Foreskin melanocyte (primary cell): ENCODE measurements at places on chromosomes 1 and 21.

GRCh38 chr1:211944733-211945500 lies 90.4 kb downstream of the INTS7 start:
- no peak for DNase-seq

- DNase-seq: no peak
These were observed 278.6 kb upstream of the AJAP1 start for GRCh38 chr1:4375812-4376211.

GRCh38 chr21:33362044-33362555 lies 37.3 kb downstream of the IFNAR1 start:
- no peak for DNase-seq

GRCh38 chr1:228176461-228177182 lies 11.0 kb downstream of the IBA57 start:
- DNase-seq: no peak

DNA sequence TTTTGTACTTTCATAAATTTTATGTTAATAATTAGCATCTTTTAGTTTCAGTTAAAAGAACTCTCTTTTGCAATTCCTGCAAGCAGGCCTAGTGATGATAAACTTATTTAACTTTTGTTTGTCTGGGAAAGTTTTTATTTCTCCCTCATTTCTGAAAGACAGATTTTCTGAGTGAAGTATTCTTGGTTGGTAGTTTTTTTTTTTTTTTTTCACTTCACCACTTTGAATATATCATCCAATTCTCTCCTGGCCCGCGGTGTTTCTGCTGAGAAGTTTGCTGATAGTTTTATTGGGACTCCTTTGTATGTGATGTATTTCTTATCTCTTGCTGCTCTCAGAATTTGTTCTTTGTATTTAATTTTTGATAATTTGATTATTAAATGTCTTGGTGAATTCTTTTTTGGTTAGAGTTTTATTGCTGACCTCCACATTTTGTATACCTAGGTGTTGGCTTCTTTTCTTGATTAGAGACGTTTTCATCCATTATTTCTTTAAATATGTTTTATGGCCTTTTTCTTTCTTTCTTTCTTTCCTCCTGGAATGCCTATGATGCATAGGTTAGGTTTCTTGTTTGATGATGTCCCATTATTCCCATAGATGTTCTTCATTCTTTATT lies 45.9 kb downstream of the BRINP2 start:
- no peak for DNase-seq

- DNase-seq: no peak
These were observed 82.9 kb downstream of the BEND5 start for GRCh38 chr1:48693674-48694320.

- no peak for DNase-seq
These were observed 612 bp downstream of the PSMA5 start for GRCh38 chr1:109425391-109426280.

GRCh38 chr1:224939844-224940425 lies 10.5 kb downstream of the DNAH14 start:
- DNase-seq: no peak

GRCh38 chr1:30700528-30701257 lies 22.7 kb downstream of the MATN1 start:
- no peak for DNase-seq

- no peak for DNase-seq
These were observed 2.6 kb upstream of the SLC30A1 start for GRCh38 chr1:211581526-211581925.

DNA sequence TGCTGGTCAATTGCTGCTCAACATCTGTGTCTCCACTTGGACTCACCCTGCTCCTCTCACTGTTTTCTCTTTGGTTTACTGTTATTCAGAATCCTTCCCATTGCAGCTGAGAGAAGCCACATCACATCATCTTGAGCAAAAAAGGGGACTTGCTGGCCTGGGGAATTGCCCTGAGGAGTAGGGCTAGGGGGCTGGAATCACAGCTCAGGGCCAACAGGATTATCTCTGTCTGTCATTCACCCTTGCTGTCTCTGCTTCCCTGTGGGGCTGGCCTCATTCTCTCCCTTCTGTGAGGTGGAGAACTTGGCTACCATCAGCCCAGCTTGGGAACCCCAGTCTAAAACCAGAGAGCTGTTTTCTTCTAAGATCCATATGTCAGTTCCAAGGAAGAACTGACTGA lies 140.7 kb upstream of the WNT4 start:
- no peak for DNase-seq

DNA sequence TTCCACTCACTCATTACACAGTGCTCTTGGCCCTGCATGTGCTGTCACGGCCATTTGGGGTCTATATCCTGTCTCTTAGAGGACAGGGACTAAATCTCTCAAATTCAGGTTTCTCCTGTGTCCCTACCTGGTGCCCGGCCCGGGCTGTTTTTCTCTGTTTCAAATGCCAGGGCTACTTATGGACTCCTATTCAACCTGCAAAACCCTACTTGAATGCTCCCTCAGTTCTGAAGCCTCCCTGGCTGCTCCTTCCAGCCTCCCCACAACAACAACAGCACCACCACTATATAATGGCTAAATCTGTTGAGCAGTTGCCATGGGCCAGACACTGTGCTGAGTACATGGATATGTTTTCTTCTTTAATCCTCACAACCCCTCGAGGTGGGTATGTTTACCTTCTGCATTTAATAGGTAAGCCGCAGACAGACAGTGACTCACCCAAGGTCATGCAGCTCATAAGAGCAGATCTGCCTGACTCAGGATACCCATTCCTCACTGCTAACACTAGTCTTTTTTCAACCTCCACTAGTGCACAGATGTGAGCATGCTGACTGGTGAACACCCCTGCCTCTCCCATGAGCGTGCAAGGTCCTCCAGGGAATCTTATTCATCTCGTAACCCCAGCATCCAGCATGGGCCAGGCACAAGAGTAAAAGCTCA lies 29.9 kb downstream of the DHRS3 start:
- DNase-seq: no peak

DNA sequence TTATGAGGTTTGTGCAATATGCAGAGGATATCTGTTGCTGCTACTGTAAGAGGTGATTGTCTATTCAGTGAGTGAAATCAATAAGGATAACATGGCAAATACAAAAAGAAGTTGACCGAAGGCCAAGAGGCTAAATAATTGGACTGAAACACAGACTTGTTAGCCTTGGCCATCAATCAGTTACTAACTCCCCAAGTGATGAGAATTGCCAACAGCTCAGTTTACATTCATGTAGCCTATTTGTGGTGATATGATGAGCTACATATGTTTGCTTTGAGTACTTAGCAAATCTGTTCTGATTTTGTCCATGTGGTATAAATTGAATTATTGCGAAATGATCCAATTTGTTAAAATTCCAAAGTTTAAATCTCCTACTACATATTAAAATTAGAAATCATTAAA lies 68.6 kb upstream of the VAV3 start:
- no peak for DNase-seq

DNA sequence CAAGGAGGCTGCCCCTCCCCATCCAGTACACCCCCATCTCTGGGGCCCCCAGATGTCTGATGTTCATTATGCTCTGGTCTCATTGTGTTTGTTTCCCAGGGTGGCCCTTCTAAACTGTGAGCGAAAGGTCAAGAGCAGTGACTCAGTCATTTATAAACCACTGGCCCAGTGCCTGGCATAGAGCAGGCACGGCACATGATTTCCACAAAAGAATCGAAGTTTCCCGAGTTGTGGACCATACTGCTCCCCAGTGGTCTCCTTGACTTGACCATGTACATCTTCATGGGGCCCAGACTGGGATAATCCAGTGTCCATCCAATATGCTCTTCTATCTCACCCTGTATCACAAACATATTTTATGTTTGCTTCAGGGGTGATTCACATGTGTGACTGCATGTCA lies 153.3 kb downstream of the NR5A2 start:
- peak; percentile 88 for DNase-seq

DNA sequence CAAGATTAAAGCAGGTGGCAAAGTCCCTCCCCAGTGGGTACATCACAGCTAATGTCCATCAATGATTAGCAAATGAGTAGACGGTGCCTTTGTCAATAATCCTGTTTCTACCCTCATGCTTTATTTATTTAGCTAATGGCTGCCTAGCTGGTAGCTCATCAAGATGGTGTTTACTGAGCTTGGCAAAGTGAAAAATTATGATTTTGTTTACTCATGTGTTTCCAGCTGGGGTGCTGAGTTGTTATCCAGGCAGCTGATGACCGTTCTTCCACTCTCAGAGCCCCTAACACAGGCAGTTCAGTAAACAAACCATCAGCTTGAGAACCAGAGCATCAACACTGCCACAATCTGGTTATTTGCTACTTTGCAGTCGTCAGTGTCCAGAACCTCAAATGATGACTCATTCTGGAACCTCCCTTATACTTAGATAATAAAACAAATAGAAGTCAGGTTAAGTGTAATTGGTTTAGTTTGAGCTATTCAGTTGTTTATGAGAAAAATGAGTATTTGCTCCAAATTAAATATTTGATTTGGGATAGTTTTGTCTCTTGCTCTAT lies 163.9 kb downstream of the ST6GALNAC5 start:
- no peak for DNase-seq

DNA sequence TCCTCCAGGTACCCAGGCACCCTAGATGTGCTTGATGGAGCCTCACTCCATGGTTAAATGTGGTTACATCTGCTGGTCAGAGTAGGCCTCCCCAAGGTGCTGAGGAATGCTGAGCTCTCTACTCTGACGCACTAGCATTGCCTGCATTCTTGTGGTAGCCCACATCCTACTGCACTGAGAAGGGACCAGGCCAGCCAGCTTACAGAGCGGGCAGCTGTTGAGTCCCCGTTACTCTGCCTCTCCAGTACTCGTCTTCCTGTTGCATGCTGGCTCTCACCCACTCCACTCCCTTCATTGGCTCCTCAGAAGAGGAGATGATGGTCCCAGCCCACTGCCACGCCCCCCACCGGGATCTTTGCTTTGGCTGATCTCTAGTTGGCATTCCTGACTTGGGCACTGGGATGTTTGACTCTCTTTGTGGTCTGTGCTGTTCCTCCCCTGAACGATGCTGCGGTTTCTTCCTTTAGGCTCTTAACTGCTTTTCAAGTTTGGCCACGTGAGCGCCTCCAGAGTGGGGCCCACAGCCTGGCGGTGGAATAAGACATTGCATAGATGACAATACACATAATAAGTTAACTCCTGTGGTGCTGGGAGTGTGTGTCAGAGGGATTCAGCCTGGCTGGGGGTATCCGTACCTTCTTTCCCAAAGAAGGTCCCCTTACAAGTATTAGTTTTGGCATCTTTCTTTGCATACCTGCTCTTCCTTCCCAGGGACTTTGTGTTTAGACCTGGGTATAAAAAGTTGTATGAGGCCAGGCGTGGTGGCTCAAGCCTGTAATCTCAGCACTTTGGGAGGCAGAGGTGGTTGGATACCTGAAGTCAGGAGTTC lies 18.6 kb downstream of the AZIN2 start:
- DNase-seq: peak; percentile 100

- peak; percentile 19 for DNase-seq
These were observed 1.2 kb downstream of the HP1BP3 start for GRCh38 chr1:20785907-20786252.

- DNase-seq: peak; percentile 83
These were observed 1.1 kb downstream of the LAMB3 start for GRCh38 chr1:209651138-209651587.

DNA sequence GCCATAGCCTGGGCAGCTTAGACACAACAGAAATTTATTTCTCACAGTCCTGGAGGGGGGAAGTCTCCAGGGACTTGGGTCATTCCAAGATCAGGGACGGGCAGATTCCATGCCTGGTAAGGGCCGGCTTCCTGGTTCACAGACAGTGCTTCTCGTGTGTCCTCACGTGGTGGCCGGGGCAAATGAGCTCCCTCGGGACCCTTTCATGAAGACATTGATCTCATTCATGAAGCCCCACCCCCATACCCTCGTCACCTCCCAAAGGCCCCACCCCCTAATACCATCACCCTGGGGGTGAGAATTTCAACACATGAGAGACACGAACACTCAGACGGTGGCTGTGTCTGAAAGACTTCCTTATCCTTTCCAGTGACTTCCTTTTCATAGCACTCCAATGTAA lies 51.5 kb downstream of the ACOT7 start:
- peak; percentile 98 for DNase-seq

DNA sequence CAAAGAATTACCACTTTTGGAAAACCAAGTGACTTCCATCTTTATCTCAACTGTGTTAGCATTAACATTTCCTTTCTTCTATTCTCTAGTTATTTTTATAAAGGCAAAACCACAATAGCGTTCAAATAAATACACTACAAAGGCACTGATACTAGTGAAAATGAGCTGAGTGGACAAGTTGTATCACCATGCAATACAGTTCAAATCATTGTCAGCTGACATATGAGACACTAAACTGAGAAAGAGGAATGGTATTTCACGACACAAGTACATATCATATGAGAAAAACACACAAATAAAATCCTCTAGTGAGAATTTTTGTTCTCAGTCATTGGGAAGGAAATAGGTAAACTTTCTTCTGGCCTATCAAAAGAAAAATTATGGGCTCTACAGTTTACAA lies 26.2 kb downstream of the ENAH start:
- peak; percentile 68 for DNase-seq

DNA sequence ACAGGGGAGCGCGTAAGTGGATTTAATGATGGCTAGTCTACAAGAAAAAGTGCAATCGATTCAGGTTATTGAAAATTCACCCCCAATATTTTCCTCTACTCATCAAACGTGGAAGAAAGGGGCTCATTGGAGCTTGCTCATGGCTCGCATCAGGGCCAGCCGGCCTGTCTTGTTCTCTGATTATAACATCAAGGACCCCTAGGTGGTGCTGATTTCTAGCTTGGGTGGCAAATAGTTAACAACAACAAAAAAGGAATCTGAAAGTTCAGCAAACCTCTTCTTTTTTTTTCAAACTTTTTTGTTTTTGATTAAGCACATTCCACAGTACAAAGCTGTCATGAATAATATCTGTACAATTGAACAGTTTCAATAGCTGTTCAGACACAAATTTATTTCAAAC lies 35.8 kb upstream of the SOD1 start:
- no peak for DNase-seq

DNA sequence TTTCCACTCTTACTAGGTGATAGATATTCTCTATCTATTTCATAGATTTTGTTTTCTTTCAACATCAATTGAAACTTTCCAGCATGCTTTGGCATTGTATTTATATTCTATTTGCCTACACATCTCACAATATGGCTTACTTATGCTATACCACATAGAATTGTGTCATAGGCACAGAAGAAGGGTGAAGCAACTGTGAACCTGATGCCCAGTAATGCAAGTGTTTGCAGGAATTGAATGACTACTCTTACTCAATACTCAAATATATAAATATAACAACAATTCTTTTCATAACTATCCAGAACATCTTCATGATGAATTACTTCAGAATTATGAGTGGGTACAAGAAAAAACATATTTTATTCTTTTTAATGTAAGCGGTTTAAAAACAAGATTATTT lies 165.9 kb downstream of the PTBP2 start:
- no peak for DNase-seq

GRCh38 chr1:202811296-202812175 lies 782 bp downstream of the PCAT6 start:
- peak; percentile 10 for DNase-seq

DNA sequence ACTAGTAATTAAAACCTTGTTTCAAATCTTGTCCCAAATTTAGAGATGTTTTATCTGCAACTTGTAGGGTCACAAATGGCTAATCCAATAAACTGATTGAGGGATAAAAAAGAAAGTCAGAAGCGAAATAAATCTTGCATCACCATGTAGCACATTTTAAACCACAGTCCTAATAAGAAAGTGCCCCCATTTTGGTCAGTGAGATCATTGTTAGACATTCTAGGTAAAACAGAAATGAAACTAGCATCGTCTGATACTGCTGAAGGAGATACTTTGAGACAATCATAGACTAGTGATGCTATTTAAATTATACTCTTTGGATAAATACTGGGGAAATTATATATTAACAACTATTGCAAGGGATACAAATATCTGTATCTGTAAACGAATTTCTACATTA lies 247.9 kb downstream of the AMY1C start:
- DNase-seq: no peak

GRCh38 chr1:111882986-111883560 lies 106.4 kb downstream of the KCND3 start:
- DNase-seq: no peak
